Upper lobe of right lung (tissue), 1 donor: ENCODE measurements at places on chromosomes 7 and 10.

- no peak for DNase-seq
These were observed 624 bp upstream of the CEP55 start for GRCh38 chr10:93495654-93496321.

DNA sequence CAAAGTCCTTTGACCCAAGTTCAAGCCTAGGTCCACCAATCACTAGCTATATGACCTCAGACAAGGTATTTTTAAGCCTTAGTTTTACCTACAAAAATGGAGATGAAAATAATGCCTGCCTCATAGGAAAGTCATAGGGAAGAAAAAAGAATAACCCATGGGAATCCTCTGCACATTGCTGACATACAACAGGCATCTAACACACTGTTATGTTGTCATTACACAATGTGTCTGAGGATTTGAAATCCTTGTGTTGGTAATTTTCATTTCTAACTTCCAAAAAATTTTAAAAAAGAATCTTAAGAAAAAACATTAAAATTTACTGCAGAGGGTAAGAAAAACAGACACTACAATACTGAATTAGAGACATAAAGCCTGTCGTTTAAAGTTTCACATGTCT, 5.7 kb downstream of the ANK3 start:
- no peak for DNase-seq

DNA sequence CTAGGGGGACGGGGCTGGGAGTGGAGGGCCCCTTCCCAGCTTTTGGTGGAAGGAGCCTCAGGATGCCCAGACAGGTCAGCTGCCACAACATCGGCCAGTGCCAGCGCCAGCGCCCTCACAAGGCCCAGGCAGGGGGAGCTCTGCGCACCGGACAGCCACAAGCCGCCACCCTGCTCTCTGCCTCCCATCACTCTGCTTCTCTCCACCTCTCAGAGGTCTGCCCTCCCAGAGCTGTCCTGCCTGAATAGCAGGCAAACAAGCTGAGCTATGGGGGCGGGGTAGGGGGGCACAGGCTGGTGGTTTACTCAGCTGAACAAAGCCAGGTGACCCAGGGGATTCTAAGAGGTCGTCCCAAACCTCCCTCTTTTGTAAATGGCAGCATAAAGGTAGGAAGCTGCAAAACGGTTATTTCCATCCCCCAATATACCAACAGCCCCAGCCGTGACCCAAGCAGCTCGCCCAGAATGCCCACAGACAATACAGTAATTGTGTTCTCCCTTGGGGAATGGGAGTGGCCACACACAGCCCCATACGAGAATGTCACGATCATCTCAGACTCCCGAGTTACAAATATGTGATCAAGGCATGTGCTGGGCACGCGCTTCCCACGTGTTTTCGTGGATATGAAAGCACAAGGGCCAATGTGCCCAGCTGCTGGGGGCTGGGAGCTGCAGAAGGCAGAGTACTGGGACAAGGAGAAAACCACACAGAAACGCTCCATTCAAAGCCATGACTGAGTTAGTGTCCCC, 19.7 kb downstream of the FAM53B start:
- DNase-seq, result peak; percentile 64

DNA sequence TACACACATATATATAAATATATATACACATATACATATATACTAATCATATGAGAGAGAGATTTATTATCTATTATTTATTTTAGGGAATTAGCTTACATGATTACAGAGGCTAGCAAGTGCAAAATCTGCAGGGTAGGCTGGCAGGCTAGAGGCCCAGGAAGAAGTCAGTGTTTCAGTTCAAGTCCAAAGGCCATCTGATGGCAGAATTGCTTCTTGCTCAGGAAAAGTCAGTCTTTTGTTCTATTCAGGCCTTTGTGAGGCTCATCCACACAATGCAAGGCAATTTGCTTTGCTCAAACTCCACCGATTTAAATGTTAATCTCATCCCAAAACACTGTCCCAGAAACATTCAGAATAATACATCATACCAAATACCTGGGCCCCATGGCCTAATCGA, 2.6 kb upstream of the C10orf120 start:
- DNase-seq, result no peak

GRCh38 chr7:13829231-13829630, 160.2 kb downstream of the ETV1 start:
- no peak for DNase-seq

- no peak for DNase-seq
These were observed 312.9 kb upstream of the PODXL start for GRCh38 chr7:131869169-131869844.

DNA sequence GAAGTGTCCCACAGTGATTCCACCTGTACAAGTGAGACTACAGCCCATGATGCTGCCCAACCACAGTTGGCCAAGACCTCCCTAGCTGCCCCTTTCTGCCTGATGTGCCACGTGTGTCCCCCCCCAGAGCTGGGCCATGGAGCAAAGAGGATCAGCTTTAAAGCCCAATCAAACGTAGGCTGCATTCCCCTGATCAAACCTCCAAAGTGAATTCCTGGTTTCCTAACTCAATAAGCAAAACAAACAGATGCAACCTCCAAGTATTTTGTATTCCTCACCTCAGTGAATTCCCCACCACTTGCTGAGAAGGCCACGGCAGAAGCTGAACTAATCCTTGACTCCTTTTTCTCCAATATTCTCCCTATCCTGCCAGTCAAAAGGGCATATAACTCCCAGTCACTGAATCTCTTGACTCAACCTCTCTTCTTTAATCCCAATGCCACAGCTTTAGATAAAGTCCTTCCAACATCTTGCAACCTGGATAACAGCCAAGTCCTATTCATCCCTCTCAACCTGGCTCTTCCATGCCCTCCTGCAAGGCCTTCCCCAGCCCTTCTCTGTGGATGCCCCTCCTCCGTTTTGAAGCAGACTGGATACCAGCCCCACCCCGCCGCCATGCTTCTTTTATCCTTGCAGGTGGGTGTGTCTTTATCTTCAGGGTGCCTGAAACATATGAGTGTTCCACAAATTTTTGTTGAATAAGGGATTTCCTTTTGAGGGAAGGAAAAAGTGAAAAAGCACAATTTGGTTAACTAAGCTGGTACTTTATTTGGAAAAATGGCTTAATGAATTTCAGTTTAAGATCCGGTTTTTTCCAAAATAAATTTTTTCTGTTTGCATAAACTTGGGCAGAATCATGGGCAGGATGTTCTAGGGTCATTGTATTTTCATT, 285.2 kb upstream of the MKLN1 start:
- DNase-seq, result no peak

DNA sequence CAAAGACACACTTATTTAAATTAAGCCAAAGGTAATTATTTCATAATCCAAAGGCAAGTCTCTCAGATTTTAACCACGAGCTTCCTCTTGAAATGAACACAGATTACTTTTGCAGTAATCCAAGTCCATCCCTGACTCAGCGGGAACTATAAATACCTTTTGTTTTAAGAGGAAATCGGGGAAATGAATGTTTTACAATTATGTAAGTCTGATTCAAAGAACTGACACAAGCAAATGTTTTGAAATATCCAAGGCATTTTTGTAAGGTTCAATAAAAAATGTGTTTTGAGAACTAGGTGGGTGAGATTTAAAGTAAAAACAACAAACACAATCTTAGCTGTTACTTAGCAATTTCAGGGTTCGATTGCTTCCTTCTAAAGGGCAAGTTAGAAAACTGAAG, 179.8 kb upstream of the ASAH2 start:
- DNase-seq, result no peak

DNA sequence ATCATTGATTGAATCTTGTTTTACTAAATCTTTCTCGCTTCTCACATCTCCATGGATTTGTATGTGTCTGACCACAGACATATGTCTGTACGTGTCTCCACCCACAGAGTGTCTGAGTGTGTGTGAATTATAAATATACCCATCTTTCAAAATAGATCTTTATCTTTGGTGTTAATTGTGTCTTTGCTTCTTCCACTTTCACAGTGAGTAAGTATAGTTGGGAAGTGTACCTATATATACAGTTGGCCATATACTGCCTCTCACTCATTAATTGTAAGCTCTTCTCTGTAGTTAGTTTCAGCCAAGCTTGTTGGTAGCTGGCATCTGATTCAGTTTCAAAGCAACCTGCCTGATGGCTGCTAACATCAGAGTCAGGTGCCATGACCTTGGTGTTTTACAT, 18.4 kb downstream of the EEPD1 start:
- DNase-seq, result no peak

GRCh38 chr10:69097729-69098128, 9.8 kb downstream of the SRGN start:
- DNase-seq, result no peak

- DNase-seq, result peak; percentile 76
These were observed 8.7 kb downstream of the PDSS1 start for GRCh38 chr10:26706206-26706605.

DNA sequence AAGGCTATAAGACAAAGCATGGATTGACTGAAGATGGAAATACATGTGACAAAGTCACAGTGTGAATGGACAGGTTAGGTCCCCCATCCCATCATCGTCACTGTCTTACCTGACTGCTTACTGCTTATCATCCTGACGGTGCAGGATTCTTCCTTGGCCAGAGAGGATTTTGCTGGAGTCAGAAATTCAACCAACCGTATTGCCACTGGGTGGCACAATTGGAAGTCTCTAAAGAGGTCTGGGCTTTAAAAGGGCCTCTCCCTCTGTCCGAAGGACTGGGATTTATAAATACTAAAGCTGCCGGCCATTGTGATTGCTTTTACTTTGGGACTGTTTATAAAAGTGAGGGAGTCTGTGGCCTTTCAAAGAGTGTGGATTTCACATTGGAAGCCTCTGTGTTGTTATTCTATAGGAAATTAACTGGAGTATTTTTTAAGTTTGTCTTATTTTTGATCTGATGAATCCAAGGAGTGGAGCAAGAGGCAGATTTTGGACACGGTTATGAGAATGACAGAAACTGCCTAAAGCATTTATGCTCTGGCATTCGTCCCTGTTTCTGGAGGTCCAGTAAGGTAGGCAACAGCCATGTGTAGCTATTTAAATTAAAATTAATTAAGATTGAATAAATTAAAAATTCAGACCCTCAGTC, 113.3 kb upstream of the CREB5 start:
- DNase-seq, result no peak

DNA sequence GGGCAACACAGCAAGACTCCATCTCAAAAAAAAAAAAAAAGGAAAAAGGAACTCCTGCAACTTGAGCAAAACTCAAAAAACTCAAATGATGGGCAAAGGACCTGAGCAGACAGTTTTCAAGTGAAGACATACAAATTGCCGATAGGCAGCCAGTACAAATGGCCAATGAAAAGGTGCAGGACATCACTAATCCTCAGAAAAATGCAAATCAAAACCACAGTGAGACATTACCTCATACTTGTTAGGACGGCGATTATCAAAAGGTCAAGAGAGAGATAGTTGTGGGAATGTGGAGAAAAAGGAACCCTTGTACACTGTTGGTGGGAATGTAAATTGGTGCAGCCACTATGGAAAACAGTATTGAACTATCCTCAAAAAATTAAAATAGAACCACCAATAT, 16.8 kb downstream of the SVOPL start:
- DNase-seq, result no peak

GRCh38 chr7:28674359-28674782, 262.1 kb downstream of the CREB5 start:
- no peak for DNase-seq

DNA sequence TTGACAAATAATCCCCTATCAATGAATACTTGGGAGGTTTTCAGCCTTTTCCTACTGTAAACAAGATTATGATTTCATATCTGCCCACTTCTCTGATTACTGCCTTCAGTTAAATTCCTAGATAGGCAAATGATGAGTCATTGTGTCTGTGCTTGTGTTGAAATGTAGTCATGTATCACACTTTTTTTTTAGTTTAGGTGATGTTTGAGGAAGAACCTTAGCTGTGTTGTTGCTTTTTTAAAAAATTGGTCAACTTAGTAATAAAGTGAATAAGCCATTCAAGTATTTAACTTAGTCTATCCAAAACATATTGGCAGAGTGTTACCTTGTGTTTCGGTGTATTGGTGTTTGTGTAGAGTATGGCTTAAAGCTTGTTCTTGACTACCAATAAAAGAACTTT, 60.0 kb downstream of the WAC start:
- DNase-seq, result no peak

- DNase-seq, result no peak
These were observed 882 bp downstream of the PDCD11 start for GRCh38 chr10:103397191-103397825.

- no peak for DNase-seq
These were observed 5.4 kb downstream of the AGBL3 start for GRCh38 chr7:134991469-134992339.

GRCh38 chr7:98091061-98091460, 15.6 kb upstream of the LMTK2 start:
- DNase-seq, result no peak

DNA sequence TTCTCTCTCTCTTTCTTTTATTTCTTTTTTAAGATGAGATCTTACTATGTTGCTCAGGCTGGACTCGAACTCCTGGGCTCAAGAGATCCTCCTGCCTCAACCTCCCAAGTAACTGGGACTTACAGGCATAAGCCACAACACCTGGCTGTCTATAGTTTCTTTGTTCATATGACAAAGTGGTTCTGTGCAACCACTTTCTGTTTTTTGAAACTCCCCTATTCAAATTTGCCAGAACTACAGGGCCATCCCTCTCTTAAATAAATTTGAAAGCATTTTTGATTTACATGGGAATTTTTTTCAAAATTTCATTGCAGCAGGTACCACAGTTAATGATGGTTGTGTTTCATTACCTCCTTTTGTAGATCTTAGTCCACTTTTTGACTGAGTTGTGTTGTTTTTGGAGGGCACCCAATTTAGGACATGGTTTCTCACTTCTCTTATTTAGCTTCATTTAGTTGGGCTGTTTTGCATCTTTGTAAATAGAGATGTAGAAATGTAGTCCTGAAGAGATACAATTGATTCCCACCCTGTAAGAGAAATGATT, 119.2 kb downstream of the LRRC4 start:
- no peak for DNase-seq

- no peak for DNase-seq
These were observed 602.7 kb upstream of the SORCS1 start for GRCh38 chr10:107767185-107767584.

- DNase-seq, result peak; percentile 40
These were observed 348.2 kb downstream of the PTPRN2 start for GRCh38 chr7:158239290-158239981.

GRCh38 chr10:77967611-77968022, 41.1 kb upstream of the DLG5 start:
- DNase-seq, result no peak

- DNase-seq, result no peak
These were observed 3.6 kb downstream of the ZSCAN21 start for GRCh38 chr7:100053215-100053614.

DNA sequence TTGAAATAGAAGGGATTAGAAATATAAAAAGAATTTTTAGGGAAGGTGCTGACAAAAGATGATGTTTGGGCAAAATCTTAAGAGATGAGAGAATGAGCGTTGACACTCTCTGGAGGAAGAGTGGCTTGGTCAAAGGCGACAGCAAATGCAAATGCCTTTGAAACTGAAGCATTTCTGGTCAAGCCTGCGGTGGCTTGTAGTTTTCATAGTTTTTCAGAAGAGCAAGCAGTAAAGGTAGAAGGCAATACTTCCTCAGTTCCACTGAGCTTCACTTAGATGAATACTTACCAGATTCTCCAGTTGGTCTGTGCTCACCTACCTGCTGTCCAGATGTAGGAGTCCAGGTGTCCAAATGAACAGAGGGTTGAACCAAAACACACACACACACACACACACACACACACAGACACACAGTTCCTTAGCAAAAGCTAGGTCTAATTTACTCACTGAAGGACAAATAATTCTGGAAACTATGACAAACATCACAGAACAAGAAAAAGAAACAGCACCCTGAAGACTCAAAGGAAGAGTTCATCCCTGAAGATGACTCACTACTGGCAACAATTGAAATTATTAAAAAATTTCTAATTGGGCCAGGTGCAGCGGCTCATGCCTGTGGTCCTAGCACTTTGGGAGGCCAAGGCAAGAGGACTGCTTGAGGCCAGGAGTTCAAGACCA, 12.1 kb upstream of the STK17A start:
- DNase-seq, result no peak
